ENCODE measurements at places on chromosomes 3 and 15. TPM values are rescaled to one million over a fixed set of nuclear protein-coding genes. Genes with fewer than 3 reads are reported as not detected.
A peak's percentile ranks its signal among the peaks of the same experiment; 100 is the strongest.

The GRAMD2A gene
- not detected for total RNA-seq

The EFCAB12 gene
- under 0.01 TPM for total RNA-seq

The MYRIP gene
- under 0.01 TPM for total RNA-seq

The SPATA12 gene
- not detected for total RNA-seq

The HTR3E gene
- not detected for total RNA-seq

DNA sequence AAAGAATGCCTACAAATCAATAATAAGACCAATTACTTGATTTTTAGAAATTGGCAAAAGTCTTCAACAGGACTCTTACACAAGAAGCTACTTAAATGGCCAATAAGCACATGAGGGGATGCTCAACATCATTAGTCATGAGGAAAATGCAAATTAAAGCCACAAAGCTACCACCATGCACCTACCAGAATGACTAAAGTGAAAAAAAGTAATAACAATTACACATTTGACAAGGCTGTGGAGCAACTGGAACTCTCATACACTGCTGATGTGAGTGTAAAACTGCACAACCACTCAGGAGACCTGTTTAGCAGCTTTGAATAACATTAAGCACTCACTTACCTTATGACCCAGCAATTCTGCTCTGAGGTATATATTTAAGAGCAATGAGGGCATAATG, 68.4 kb downstream of the PPCDC start:
- no peak for DNase-seq

GRCh38 chr15:90214553-90215196, 13.5 kb downstream of the SEMA4B start:
- peak; percentile 89 for DNase-seq

GRCh38 chr15:58746174-58746573, 3.3 kb downstream of the ADAM10 start:
- DNase-seq: peak; percentile 5

DNA sequence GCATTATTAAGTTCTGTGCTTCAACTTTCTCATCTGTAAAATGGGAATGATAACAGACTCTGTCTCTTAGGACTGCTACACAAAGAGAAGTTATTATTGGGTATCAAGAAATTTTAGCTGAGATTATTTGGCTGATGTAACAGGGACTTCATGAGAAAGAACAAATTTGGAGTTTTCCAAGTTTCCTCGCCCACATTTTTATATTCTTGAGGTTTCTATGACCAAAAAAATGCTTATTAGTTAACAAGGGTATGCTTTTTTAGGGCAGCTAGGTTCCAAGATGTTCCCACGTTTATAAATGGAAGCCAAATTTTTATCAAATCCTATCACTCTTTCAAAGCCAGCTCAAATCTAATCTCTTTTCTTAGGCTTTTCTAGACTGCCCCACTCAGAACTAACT, 50.6 kb upstream of the C3orf80 start:
- DNase-seq: no peak

DNA sequence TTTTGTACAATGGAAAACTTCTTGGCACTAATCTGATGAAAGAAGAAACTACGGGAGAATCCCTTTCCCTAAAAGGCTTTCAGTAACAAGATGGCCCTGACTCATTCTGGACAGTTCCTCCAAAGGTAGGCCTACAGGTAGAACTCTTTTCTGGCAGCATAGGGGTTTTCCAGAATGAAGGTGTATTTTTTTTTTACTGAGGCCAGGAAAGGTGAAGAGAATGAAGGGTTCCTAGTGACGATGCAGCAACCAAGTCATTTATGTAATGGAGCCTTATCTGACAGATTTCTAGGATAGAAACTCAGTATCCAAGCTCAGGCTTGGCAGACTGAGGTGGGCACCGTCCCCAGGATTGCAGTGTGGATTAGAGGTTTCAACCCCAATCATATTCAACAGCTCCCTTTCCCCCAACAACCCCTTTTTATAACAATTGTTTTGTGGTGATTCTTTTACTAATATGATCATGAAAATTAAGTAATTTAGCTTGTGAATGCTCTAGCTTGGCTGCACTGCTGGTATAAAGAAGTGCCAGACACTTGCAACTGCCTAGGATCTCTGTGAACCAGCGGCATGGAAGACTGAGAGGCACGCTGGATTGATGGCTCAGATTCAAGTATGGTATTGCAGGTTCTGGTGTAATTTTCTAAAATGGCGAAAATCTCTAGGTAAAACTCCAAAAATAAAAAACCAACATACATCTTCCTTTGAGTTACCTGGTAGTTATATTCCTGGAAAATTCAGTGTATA, 8.7 kb upstream of the TRIM69 start:
- DNase-seq: no peak

GRCh38 chr3:68878322-68878721, 54.0 kb downstream of the TAFA4 start:
- no peak for DNase-seq

- DNase-seq: no peak
Measured at GRCh38 chr3:61186030-61186429, 65.2 kb downstream of the FHIT start.

DNA sequence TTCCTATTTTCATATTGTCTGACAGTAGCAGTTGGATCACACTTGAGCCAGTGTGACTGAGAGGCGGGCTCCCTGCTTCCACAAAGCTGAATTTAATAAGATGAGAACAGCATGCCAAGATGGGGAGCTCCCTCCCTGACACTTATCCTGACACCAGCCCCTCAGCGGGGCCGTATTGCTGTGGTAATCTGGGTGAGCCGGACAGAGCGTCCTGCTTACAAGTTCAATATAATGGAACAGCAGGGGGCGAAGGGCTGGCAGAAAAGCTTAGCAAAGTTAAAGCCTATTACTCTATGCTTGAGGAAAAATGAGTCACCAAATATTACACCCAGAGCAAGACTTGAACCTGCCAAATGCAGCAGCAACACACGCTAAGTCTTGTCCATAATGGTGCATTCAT, 163.8 kb upstream of the CMC1 start:
- DNase-seq: no peak

- peak; percentile 3 for DNase-seq
Measured at GRCh38 chr3:195069501-195070251, 201.3 kb downstream of the XXYLT1 start.

GRCh38 chr3:141425523-141426233, 57.4 kb downstream of the ZBTB38 start:
- no peak for DNase-seq

DNA sequence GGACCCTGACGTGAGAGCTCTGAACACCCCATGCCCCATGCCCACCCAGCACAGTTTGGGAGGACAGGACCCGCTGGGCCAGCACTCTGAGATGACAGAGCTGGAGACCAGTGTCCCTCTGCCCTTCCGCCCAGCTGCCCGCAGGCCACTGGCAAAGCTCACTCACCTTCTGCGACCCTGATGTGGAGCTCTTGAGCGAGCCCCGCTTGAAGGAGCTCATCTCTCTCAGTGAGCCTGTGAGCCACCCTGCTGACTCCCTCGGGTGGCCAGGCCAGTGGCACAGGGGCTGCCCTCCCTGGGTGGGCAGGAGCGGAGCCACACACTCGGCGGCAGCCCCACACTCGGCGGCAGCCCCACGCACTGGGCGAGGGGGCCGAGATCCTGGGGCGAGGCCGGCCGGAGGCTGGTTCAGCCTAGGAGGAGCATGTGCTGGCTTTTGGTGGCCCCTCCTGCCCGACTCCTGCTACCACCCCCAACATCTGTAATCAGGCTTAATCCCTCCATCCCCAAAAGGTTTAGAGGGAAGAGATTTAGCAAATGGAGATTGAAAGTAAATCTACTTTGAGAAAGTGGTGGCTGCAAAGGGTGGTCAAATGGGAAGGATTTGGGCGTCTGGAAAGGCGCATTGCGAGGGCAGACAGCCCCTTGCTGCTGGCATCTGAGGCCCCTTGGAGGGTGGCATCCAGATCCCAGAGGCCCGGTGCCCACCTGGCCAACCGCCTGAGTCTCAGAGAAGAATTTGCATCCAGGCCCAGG, 59.4 kb upstream of the TRPM1 start:
- DNase-seq: peak; percentile 78

DNA sequence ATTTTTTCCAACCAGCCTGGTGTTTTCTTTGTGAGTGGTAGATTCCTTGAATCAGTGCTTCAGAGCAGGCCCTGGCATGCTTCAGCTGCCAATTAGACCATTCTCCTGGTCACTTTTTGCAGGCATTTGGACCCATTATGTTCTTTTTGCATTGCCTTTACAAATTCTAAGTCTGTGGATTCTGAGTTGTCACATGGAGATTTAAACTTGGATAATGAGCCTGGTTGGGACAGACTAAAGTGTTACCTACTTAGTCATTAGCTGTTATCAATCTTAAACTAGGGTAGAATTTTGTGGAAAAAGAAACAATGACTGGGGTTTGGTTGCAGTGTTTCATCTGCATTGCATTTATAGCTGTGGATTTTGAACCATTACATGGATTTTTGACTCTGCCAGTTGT, 40.6 kb downstream of the ARHGEF26 start:
- DNase-seq: no peak

GRCh38 chr3:131847966-131848510, 186.8 kb downstream of the CPNE4 start:
- no peak for DNase-seq

GRCh38 chr15:78174401-78174800, 25.2 kb downstream of the IDH3A start:
- DNase-seq: no peak

GRCh38 chr3:151384741-151385174, at the start of gene P2RY12:
Gene P2RY12, minus strand, starts transcription at chr3:151384753. Its CDS starts 45,908 bp downstream, at chr3:151338845.
- no peak for DNase-seq

- DNase-seq: no peak
Measured at GRCh38 chr3:3113042-3113709, 3.0 kb upstream of the IL5RA start.

- DNase-seq: no peak
Measured at GRCh38 chr15:89038146-89038545, 50.1 kb upstream of the ABHD2 start.

- no peak for DNase-seq
Measured at GRCh38 chr3:112774293-112774926, 72.3 kb downstream of the CD200R1L start.

Measured in osteoblast (primary cell).